ENCODE measurements at places on chromosomes 11 and 22.

DNA sequence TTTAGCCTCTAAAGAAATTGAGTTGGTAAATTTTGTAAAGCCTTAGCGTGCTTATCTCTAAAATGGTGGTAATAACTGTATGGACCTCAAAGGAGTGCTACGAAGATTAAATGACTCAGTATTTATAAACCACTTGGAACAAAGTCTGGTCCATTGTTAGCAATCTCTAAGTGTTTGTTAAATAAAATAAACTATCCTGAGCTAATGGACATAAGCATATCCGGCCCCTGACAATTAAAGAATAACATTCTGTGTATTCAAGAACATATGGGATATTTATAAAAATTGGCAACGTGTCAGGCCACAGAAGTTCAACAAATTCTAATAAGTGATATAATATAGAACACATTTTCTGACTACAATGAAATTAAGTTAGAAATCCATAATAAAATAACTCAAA is 71.0 kb downstream of the MYEOV start:
- no peak for ATAC-seq

DNA sequence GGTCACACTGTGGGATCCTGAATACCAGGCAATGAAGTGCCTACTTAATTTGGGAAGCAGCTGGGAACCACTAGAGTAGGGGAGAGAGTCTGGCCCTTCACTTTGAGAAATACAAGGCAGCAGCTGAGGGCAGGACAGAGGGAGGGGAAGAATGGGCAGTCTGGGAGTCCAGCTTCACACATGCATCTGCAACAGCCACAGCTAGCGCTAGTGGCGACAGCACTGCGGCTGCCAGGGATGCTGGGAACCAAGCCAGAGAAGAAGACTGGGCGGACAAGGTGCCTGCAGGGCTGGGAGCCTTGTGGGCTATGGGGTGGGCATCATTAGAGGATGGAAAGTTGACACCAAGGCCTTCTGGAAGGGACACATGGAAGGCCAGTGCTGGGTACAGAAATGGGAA is 15.8 kb downstream of the SCUBE2 start:
- no peak for ATAC-seq

DNA sequence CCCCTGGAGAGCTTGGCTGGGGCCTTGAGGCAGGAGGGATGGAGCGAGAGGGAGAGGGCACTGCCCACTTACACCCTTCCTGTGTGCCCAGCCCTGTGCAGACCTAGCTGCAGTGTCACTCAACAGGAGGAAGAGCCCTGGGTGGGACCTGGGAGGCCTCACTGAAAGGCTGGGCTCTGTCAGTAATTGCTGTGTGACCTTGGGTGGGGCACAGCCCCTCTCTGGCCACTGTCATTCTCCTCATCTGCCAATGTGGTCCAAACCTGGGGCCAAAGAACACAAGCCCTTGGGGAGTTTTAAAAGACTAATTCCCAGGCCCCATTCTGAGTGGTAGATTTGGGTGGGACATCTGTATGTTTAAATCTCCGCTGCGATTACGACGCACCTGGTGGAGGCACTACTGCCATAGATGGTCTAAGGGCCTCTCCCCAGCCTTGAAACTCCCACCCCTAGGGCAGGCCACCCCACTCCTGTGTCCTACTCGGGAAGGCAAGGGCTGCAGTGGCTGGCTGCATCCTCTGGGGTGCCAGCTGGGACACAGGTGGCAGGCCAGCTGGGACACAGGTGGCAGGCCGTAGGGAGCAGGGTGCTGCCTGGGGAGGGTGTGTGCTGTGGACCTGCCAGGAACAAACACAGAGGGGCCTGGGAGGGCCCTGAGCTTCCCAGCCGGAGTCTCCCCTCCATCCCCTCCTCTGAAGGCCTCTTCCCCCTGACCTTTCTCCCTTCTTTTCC is 12.3 kb upstream of the SOX10 start:
- no peak for ATAC-seq

DNA sequence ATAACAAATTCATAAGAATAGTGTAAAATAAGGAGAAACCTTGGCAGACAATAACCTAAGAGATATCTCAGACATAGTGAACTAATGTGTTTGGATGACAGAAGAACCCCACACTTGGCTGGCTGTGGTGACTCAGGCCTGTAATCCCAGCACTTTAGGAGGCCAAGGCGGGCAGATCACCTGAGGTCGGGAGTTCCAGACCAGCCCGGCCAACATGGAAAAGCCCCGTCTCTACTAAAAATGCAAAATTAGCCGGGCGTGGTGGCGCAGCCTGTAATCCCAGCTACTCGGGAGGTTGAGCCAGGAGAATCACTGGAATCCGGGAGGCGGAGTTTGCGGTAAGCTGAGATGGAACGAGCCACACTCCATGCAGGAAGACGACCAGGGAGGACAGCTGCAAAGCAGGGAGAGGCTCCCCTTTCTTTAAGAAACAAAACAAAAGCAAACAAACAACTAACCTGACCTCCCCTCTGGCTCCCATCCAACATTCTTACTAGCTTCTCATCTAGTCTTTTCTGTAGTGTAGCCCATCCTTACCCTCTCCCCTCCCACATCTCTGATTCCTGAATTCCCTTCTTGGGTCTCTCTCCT is 84.2 kb downstream of the ZNF280B start:
- ATAC-seq, result no peak

- ATAC-seq, result no peak
Observed at GRCh38 chr22:28187612-28188011, 268.6 kb upstream of the PITPNB start.

DNA sequence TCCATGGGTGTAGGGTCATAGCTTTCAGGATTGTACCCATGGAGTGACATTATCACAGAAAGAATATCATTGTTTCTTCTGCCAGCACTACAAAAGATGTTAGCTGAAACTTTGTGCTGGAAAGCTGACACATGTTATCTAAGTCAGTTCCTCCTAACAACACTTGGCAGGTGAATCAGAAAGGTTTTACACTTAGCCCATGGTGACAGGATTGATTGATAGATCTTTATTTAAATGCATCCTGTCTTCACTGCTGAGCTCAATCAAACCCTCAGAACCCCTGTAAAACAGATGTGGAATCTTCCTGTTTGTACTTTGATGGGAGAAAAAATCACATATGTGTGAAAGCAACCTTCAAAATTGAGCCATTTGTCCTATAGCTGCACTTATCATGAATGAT is 811.5 kb upstream of the ANO3 start:
- no peak for ATAC-seq

GRCh38 chr11:69060806-69061712 is 12.3 kb downstream of the TPCN2 start:
- ATAC-seq, result no peak

DNA sequence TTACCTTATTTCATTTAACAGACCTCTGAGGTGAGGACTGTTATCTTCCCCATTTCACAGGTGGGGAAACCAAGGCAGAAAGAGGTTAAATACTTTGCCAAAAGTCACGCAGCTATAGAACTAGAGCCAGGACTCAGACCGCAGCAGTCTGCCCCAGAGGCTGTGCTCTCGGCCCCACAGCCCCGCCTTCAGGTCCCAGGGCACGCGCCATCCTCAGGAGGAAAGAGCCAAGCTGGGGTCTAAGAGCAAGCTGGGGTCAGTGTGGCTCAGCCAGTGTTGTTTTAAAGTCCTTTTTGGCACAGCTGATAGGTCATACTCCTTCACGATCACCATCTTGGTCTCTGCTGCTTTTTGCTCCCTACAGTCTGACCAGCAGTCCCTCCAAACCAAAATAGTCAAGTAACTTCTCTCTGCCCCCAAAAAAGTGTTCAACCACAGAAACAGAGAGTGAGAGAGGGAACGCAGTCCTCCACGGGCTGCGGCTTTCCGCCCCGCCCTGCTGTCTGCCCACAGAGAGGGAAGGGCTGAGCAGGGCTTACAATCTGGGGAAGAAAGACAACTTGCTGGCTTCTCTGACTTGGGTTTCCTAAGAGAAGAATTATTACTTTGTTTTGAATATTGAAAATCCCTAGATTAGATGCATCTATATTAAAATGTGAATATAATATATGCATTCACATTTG is 137.2 kb upstream of the OPCML start:
- ATAC-seq, result no peak

DNA sequence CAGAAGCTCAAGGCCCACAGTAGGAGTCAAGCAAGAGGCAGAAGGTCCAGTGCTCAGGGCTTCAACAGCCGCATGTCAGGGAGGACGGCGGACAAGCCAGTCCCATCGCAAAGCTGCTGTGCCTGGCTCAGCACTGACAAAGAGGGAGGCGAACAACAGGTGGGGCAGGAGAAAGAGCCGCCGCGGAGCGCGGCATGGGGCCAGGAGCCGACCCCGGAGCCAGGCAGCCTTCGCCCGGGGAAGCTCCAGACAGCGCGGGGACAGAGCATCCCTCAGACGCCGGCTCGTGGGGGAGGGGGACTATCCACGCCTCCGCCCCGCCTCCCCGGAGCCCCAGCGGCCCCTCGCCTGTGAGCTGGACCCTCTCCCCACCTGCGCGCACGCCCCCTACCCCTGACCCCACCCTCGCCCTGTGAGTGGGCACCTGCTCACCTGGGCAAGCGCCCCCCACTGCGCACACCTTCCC is 369 bp downstream of the DHCR7 start:
- ATAC-seq, result peak; percentile 23

DNA sequence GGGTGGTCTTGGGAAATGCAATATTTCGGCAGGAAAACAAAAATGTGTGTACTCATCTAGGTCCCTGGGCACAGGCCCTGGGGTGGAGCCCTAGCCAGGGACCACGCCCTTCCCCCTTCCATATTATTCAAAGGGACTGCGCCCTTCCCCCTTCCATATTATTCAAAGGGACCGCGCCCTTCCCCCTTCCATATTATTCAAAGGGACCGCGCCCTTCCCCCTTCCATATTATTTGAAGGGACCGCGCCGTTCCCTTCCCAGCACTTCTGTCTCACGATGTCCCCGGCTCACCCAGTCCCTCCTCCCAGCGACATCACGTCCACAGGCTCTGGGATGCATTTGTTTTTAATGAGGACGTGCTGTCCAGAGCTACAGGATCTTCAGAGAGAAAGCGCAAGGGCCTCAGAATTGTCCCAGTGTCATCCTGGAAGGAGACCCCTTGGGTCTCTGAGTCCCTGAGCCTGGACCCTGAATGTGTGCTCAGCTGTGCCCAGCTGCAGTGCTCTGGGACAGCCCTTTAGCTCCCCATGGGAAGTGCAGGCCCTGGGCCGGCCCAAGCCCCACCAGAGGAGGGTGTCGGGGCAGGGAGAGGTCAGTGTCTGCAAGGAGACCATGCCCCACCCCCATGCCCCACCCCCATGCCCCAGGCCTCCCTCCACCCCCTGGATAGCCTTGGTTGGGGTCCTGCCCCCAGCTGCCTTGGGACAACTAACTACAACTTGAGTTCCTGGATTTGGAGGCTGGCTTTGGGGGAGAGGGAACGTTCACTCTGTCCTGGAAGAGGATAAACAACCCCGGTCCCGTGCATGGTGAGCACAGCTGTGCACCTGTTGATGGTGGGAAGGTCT is 810.0 kb downstream of the BRD1 start:
- no peak for ATAC-seq
